ENCODE measurements at places on chromosomes 7 and 10.

GRCh38 chr7:117654780-117655179 is 175.0 kb downstream of the CFTR start:
- no peak for DNase-seq

DNA sequence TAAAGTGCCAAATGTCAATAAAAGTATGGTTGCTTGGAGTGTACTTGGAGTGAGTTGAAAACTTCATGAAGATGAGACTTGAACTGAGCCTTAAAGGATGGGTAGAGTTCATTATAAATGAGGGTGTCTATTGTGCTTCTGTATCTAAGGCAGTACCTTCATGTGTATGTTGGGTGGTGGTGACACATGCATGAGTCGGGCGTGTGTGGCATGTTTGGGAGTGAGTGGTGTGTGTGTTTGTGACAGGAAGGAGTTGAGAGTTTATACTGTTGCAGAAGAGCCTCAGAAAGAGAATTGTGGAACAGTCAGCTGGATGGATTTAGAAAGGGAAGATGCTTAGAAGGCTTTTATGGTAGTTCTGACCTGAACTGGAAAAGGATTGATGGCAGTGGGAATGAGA is 6.0 kb upstream of the ZRANB1 start:
- no peak for DNase-seq

GRCh38 chr10:83678850-83679249 is 460.5 kb upstream of the GHITM start:
- no peak for DNase-seq

- no peak for DNase-seq
Observed at GRCh38 chr7:7446616-7447015, 89.1 kb downstream of the COL28A1 start.

GRCh38 chr10:118845776-118846175 is 91.0 kb upstream of the CACUL1 start:
- no peak for DNase-seq

- DNase-seq, result no peak
Observed at GRCh38 chr7:149871576-149871975, 2.2 kb upstream of the ATP6V0E2 start.

DNA sequence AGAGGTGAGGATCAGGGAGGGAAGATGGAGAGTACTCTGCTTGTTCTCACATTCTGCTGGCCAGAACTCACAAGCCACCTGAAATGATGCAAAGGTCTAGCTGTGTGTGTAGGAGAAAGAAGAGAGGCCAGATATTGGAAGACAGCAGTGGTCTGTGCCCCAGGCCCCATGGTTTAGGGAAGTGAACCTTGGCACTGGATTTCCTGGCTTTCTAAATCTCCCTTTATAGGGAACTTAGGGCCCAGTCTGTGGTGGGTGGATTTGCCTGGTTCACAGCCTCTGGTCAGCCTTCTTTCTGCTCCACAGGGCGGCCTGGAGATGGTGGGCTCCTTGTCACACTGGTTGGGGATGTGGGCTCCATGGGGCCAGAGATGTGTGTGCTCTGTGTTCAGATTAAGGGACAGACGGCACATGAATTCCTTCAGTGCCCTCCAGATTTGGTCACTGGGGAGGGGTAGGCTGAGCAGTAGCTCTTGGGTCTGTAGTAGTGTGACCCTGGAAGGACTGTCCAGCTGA is 9.5 kb upstream of the SH2D4B start:
- DNase-seq, result no peak

GRCh38 chr10:85761906-85762445 is 604.6 kb downstream of the GRID1 start:
- DNase-seq, result no peak

- no peak for DNase-seq
Observed at GRCh38 chr7:41403291-41403690, 299.6 kb downstream of the INHBA start.

DNA sequence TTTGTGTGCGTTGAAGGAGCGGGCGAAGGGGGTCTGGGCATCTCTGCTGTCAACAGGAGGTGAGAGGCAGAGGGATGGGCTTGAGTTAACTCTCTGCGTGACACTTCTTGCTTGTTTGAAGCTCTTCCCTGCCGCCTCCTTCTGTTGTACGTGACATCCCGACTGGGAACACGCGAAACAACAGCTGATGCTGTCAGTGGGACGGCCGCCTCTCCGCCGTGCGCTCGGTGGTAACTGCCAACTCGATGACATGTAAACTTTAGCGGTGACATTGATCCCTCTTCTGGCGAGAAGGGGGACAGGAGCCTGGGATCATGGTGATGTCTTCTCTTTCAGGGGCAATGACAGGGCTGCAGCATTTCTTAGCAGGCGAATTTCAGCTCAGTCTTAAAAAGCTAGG is 394.5 kb downstream of the TYW1 start:
- DNase-seq, result no peak

- no peak for DNase-seq
Observed at GRCh38 chr10:42637142-42637541, 1.2 kb downstream of the ZNF33B start.

DNA sequence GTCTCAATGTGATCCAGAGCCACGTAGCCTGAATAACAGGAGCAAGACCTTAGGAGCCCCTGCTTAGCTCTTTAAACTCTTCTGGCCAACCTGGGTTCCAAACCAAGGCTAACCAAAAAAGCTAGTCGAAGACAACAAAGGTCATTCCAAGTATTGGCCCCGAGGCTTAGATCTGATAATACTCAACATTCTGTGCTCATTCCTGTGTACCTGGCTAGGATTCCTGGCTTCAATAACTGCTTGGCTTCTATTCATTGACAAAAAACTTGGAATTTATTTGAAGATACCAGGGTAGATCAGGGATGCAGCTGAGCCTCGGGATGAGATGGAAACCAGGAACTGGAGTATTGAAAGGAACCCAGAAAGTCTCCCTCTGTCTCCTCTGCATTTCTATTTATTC is 4.1 kb upstream of the SGMS1 start:
- no peak for DNase-seq

GRCh38 chr7:85749696-85750453 is 563.0 kb upstream of the SEMA3D start:
- no peak for DNase-seq

DNA sequence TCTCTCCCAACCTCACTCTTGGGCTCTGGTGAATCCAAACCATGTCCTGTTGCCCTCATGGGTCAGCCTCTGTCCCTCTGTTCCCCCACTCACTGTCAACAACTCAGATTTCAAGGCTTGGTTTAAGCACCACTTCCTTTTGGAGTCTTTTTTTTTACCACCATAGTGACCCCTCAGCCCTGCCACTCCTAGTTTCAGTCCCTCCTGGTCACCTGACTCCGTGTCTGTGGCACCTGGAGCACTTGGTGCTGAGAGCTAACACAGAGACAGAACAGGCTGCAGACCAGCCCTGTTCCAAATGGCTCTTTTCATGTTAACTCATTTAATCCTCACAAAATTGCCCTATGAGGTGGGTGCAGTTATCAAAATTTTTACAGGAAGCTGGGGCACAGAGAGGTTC is 53.6 kb upstream of the SMNDC1 start:
- no peak for DNase-seq

GRCh38 chr10:80460399-80461207 is 6.5 kb downstream of the TSPAN14 start:
- no peak for DNase-seq

- no peak for DNase-seq
Observed at GRCh38 chr10:37263304-37263703, 137.9 kb downstream of the ANKRD30A start.

GRCh38 chr10:59499460-59499859 is 137.1 kb upstream of the FAM13C start:
- no peak for DNase-seq

- DNase-seq, result no peak
Observed at GRCh38 chr10:1628757-1629156, 108.6 kb downstream of the ADARB2 start.

DNA sequence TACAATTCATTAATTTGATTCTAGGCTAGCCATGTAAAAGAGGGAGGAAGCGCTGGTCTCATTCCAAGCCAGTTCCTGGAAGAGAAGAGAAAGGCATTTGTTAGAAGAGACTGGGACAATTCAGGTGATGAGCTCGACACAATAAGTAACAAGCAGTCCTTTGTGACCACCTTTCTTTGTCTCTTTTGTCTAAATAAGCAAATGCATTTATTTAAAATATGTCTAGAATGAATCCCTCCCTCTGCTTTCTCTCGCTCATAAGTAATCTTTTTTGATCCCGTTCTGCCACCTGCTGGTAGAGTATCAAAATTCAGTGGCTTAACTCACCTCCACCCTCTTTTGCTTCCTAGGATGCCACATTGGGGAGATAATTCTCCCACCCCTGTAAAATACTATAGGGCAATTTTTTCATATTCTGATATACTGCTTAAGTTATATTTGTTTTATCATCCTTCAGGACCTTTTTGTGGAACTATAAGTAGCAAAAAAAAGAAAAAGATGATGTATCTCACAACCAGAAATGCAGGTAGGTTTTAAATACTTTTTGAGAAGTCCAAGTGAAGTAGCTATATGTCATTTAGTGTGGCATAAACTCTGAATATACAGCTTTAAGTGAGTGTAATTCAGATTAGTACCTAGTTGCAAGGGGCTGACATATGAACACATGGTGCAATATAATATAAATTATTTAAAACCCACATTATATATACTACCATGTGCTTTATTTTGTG is 91.5 kb downstream of the GSDME start:
- DNase-seq, result peak; percentile 58

DNA sequence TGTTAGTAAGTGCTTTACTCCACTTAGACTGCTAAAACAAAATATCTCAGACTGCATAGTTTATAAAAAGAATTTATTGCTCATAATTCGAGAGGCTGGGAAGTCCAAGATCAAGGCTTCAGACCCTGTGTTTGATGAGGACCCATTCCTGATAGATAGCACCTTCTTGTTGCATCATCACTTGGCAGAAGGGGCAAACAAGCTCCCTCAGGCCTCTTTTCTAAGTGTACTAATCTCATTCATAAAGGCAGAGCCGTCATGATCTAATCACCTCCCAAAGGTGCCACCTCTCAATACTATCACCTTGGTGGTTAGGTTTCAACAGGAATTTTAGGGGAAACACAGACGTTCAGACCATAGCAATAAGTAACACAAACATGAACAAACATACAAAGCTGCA is 55.4 kb downstream of the CRPPA start:
- DNase-seq, result no peak

DNA sequence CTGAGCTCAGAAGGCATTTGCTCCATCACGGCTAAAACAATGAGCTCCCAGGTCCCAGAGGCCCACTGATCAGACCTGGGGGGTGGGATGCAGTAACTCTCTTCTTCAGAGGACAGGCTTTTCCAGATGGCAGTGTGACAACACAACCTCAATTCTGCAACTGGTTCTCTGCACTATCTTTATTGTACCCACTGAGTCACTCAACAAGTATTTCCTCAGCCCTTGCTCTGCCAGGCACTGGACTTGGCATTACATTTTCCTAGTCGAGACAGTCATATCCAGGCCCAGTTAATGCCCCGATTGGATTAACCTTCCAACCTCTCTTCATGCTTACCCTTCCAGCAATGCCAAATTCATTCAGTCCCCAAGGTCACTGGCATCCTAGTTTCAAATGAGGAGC is 72.6 kb downstream of the JAZF1 start:
- no peak for DNase-seq

- DNase-seq, result no peak
Observed at GRCh38 chr7:43454936-43455518, 127.9 kb upstream of the STK17A start.

Measured in effector memory CD8-positive, alpha-beta T cell (primary cell).